8988T (cell line): ENCODE measurements at places on chromosomes 5 and 9.

DNA sequence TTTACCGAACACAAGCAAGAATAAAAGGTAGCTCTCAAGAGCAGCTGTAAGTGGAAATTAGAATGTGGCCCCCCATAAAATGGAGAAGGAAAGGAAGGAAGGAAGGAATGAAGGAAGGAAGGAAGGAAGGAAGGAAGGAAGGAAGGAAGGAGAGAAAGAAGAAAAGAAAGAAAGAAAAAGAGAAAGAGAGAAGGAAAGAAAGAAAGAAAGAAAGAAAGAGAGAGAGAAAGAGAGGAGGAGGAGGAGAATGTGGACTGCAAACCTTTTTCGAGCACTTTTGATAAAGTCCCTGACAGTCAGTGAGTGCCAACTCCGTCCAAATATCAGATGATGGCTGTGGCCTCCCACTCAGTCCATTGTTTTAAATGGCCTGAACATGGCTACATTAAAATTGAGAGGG, 53.8 kb upstream of the SNX2 start:
- no peak for DNase-seq

- no peak for DNase-seq
Measured at GRCh38 chr9:129828969-129829368, 5.0 kb upstream of the TOR1A start.

- no peak for DNase-seq
Measured at GRCh38 chr9:87658511-87658910, 67.4 kb upstream of the CTSL start.

DNA sequence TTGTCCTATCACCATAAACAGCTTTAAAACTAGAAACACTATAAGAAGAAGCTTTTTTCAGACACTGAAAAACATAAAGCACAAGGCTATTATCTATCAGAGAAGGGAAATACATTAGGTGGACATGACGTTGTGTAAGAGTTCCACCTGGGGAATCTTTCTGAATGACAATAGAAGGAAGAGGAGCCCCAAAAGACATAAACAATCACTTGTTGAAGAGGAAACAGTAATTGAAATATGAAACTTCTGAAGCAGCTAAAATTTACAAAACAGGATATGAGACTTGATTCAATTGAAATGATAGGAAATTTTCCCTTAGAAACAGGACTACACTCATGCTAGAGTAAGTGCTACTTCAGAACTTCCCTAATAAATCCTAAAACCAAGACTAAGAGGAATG, 933.6 kb downstream of the EFNA5 start:
- DNase-seq, result no peak

GRCh38 chr5:115343855-115344254, 47.4 kb upstream of the CCDC112 start:
- DNase-seq, result no peak

GRCh38 chr5:14487897-14488570, 93.6 kb upstream of the OTULINL start:
- DNase-seq, result no peak

GRCh38 chr5:128002425-128002824, 81.1 kb upstream of the SLC12A2 start:
- no peak for DNase-seq

GRCh38 chr5:57896576-57896975, 414.0 kb upstream of the ACTBL2 start:
- no peak for DNase-seq

DNA sequence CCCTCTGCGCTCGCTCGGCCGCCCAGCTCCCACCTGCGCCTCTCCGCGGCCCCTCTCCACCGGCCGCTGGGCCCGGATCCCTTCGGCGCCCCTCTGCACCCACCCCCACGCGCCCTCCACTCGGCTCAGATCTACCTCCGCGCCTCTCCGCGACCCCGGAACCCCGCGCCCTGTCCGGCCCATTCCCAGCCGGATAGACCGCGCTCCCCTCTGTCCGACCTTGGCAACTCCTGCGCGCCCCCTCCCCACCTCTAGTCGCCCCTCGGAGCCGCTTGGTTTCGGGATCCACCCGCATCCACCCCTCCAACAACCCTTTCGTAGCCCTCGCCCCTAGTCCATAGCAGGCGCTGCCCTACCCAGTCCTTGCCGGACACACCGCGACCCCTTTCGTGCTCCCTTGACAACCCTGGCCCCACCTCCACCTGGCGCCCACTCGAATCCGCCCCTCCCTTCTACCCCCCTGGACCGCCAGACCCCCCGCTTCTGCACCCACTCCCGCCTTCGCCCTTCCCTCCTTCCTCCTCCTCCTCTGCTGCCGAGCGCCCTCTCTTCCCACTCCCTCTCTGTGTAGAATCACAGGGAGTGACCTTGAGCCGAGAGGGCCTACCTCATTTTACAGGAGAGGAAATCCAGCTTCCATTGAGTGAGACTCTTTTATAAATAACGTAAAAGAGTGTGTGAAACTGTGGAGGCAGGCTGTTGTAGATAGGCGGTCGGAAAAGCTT, 525 bp upstream of the AK3 start:
- no peak for DNase-seq

DNA sequence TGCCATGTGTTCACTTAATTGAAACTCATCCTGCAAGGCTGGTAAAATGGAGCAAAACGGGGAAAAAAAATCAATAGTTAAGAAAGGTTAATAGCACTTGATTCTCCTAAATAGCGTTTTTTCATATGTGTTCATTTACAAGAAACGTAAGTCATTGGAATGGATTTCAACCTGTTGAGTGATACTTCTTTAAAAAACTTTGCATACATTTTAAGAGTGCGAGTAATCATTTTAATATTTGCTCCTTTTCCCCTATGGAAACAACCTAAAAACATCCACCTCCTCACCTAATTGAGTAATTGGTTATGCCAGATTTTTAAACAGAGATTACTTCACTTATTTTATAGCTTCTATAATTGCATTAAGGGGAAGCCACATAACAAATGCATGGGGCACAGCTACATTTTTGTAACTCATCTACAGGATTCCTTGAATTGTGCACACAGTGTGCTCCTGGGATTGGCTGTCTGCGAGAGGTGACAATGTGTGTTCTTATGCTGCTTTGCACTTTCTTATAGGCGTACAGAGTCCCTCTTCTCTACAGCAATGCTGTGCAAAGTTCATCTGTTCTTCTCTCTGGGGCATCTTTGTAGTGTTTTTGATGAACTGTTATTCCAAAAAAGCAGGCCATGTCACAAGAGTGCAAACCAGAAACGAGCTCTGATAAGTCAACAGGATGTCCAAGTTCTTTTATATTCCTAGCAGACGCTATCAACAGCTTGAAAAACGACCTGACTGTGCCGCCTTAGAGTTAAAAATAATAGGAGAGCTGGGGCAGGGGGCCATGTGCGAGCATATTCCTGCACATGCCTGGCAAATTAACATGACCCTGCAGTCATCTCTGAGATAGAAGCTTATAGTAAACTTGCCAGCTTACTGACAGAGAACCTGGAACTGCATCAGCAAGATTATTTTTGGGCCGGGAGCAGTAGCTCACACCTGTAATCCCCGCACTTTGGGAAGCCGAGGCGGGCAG, 117.9 kb downstream of the GOLPH3 start:
- DNase-seq, result no peak

- DNase-seq, result no peak
Measured at GRCh38 chr9:115733318-115734110, 420.1 kb upstream of the PAPPA start.

- no peak for DNase-seq
Measured at GRCh38 chr5:101160002-101160401, 256.9 kb upstream of the ST8SIA4 start.

GRCh38 chr9:32550562-32551275, 1.4 kb upstream of the SMIM27 start:
- DNase-seq, result peak; percentile 89

GRCh38 chr5:132057498-132058255, 2.8 kb upstream of the IL3 start:
- no peak for DNase-seq

- DNase-seq, result no peak
Measured at GRCh38 chr5:33685873-33686755, 205.7 kb downstream of the ADAMTS12 start.

DNA sequence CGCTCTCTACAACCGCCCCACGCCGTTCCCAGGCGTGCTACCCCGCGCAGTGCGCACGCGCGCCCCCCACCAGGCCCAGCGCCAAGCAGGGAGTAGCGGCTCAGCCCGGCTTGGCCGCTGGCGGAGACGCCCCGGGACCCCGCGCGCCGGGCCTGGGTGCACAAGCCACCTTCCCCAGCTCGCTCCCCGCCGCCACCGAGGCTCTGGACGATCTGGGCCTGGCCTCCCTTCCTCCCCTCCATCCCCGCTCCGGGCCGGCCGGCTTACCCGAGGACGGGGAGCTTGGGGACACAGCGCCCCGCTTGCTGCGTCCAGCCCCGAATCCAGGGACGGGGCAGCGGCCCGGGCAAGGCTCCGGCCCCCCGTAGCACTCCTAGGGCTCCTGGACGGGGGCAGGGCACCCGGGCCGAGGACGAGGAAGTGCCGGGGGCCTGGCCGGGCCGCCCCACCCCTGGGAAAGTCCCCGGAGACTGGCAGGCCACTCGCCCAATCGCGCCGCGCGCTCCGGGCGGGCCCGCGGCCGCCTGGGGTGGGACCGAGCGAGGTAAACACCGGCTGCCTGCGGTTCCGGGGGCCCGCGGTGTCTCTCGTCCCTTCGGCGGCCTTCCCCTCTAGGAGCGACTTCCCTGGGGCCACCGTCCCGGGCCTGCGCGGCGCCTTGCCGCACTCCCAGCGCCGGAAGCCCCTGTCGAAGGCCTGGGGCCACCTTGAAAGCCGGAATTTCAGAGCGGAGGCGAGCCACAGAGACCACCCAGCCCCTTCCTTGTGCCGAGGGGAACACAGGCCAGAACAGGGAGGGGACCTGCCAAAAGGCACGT, at the start of gene TNIP1:
Gene TNIP1, minus strand, starts transcription at position 422 of the 818 bp plus-strand sequence. CDS start 15,939 bp downstream, outside the sequence.
- DNase-seq, result peak; percentile 89

DNA sequence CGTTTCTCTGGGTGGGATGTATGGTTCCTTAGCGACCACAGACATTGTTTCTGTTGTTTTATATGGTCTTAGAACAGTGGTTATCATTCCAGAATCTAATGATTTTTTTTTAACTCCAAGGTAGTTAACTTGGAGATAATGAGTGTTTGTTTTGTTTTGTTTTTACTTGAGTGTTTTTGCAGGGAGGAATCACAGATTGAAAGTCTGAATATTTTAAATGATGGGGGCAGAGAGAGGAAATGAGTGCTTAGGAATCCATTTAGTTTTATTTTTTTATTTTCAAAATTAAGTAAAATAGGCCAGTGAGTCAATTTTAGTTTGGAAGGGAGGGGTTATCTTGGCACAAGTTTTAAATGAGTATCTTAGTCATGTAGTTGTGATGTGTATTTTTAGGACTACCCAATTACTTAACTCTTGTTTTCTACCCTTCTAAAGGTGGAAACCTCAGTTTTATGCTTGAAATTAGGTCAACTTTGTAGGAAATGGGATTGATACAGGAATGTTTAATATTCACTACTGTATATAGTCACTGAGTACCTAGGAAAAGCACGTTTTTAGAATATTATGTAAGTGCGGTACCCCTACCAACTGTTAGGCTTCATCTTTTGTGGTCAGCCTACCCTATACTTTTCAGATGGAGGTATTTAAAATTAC, 2.0 kb downstream of the UBE2R2 start:
- DNase-seq, result no peak

- no peak for DNase-seq
Measured at GRCh38 chr5:103411711-103412110, 150.9 kb downstream of the NUDT12 start.

DNA sequence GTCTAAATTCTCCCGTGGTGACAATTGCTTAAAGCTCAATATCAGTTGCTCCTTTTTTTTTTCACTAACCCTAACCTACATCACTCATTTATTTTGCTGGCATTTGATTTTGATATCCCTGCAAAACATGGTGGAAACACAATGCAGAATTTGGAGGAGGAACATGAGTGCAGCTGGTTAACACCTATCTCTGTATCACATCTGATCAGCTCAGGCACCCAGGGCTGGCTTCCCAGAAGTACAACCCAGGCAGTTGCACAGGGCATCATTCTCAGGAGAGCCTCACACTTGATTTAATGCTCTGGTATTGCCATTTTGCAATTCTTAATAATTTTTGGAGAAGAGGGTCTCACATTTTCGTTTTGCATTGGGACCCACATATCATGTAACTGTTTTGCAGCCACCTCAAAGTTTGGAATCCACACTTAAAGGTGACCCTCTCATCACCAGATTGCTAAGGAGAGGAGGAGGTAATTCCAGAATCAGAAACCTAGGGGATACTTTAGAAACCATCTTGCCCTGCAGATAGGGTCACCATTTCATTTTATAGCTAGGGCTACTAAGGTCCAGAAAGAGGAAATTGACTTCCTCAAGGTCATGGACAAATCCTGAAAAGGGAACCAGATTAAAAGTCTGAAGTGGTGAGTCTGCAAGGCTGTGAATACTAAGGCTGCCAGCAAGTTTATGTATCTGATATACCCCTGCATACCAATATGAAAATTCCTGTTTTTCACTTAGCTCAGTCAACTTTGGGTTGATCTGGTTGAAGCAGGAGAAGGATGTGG, 19.3 kb upstream of the ADAM19 start:
- no peak for DNase-seq

- no peak for DNase-seq
Measured at GRCh38 chr5:14534773-14535172, 46.8 kb upstream of the OTULINL start.

GRCh38 chr9:126565336-126566128, 48.2 kb upstream of the LMX1B start:
- DNase-seq, result no peak

DNA sequence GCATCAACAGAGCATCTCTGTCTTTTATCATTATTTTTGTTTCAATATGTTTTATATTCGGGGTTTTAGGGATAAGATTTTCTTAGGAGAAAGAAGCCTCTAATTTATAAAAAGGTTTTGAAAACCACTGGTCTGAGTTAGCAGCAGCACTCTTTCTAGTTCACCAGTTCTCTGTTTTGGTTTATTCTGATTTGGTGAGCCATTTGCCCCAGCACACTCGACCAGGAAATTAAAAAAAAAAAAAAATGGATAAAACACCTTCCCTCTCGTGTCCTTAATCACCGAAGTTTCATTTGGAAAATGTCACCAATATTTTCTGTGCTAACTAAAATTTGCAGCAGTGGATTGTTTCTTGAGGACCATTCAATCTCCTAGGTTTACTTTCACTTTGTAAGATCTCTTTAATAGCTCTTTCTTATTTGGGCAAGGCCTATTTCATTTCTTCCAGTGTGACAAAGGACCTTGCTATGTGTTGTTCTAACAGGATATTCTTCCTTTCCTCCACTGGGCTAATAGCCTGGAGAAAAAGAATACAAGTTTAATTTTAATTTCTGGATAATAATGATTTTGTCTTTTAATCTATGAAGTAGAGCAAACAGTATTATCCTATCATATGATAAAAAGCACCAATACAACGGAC, 57.8 kb upstream of the ANXA1 start:
- no peak for DNase-seq
